Endothelial cell of umbilical vein (primary cell): ENCODE measurements at places on chromosomes 3 and 15. TPM values are rescaled to one million over a fixed set of nuclear protein-coding genes. Genes with fewer than 3 reads are reported as not detected.
A peak's percentile ranks its signal among the peaks of the same experiment; 100 is the strongest.

- no peak for DNase-seq
Measured at GRCh38 chr15:90097475-90097874, 4.8 kb downstream of the IDH2 start.

GRCh38 chr15:72141171-72142084 lies 23.2 kb downstream of the SENP8 start:
- peak; percentile 37 for DNase-seq

- no peak for DNase-seq
Measured at GRCh38 chr3:13111873-13112520, 38.8 kb upstream of the IQSEC1 start.

GRCh38 chr15:50059203-50059772 lies 59.7 kb downstream of the ATP8B4 start:
- DNase-seq: no peak

ROPN1 gene
- not detected in 2 replicates for total RNA-seq
